ENCODE measurements at places on chromosomes 13 and 19.

- DNase-seq, result no peak
These were observed 10.4 kb downstream of the NUDT19 start for GRCh38 chr19:32702010-32702409.

GRCh38 chr13:33119856-33120543 lies 103.8 kb downstream of the KL start:
- DNase-seq, result no peak

DNA sequence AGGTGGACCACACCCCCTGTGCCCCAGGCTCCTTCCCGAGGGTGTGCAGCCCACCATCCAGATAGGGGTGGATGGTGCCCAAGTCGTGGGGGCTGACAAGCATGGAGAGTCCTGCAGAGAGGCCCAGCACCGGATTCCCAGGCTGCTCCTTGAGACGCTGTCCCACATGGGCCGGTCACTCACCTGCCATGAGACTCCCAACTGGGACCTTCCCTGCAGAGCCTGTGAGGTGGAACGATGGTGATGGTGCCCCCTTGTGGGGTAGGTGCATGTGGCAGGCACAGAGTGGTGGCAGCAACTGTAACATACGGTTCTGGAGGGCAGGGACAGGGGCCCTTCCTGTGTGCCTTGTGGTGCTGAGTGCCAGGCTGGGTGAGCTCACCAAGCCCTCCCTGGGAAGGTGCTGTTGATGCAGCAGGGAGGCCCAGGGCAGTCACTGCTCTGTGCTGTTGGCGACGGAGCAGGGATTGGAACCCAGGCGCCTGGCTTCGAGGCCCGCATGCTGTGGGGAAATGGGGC lies 33.1 kb downstream of the PPP1R37 start:
- DNase-seq, result peak; percentile 44

- DNase-seq, result no peak
These were observed at the start of gene TPGS1 for GRCh38 chr19:507286-508203. Gene TPGS1, plus strand, starts transcription at chr19:507497. Its CDS starts 10 bp downstream, at chr19:507507.

- no peak for DNase-seq
These were observed 133.6 kb downstream of the COL4A1 start for GRCh38 chr13:110173247-110173818.

DNA sequence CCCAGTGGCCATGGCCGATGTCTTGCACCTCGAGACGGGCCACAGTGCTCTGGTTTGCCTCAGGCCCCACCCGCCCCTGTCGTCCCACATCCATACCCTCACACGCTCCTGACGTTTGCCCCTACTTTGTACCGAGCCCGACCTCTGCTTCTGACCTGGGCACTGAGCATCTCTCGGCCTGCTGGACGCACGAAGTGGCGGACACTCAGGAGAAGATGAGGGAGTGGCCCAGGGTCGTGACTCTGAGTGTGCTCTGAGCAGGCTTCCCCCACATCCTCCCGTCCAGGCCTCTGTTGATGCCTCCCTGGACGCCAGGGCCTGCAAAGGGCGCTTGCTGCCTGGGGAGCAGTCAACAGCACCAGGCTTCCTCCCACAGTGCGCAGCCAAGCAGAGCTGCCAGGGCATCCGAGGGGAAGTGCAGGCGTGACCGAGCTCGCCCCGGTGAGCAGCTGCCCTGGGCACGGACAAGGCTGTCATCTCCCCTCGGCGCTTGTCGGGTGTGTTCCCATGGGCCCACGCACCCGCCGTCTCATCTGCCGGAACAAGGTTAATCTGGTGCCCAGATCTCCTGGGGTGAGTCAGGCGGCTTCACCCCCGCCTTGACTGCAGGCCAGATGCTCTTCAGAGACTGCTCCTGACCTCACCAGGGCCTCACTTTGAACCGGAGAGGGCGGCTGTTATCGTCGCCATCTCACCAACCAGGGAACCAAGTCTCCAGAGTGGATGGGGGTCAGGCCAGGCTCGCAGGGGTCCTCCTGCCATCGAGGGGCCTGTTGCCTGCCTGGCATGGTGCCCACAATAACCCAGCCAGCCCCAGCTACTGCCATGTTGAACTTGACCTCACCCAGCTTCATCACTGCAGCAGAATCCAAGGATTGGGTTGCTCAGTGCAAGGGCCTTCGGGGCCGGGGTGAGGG lies 27.2 kb downstream of the COMP start:
- no peak for DNase-seq

DNA sequence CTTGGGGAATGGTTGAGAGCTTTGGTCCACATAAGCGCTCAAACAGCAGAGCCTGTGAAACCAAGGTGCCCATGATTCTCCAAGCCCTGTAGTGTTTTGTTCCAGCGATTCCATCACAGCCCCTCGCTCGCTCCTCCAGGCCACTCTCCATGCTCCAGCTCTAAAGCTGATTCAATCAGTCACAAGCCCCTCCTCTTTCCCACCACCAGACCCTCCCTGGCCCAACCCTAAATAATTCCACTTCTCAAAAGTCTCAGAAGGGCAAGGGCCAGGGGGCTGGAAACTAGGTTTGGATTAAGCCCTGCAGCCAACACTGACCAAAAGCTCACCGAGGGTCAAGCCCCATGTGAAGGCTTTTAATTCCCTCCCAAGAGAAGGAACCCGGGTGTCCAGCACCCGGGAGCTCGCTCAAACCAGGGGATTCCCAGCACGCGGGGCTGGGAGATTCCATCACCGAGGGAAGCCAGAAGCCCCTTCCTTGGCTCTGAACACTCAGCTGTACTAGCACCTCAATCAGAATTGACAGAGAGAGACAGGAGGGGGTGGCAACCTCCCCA lies 1.5 kb downstream of the ZNF296 start:
- no peak for DNase-seq

DNA sequence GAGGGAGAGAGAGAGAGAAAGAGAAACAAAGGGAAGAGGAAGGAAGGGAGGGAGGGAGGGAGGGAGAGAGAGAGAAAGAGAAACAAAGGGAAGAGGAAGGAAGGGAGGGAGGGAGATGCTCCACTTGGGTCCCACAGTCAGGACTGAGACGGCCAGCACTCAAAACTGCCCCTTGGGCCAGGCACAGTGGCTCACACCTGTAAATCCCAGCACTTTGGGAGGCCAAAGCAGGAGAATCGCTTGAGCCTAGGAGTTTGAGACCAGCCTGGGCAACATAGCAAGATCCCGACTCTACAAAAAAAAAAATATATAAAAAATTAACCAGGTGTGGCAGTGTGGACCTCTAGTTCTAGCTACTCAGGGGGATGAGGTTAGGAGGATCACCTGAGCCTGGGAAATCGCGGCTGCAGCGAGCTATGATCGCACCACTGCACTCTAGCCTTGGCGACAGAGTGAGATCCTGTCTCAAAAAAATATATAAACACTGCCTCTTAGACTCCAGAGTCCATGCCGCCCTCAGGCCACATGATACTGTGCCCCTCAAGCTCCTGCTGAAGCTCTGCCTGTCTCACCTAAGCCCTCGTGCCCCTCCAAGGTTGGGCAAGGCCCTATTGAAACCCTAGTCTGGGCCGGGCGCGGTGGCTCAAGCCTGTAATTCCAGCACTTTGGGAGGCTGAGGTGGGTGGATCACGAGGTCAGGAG lies 8.4 kb downstream of the ARRDC2 start:
- no peak for DNase-seq

DNA sequence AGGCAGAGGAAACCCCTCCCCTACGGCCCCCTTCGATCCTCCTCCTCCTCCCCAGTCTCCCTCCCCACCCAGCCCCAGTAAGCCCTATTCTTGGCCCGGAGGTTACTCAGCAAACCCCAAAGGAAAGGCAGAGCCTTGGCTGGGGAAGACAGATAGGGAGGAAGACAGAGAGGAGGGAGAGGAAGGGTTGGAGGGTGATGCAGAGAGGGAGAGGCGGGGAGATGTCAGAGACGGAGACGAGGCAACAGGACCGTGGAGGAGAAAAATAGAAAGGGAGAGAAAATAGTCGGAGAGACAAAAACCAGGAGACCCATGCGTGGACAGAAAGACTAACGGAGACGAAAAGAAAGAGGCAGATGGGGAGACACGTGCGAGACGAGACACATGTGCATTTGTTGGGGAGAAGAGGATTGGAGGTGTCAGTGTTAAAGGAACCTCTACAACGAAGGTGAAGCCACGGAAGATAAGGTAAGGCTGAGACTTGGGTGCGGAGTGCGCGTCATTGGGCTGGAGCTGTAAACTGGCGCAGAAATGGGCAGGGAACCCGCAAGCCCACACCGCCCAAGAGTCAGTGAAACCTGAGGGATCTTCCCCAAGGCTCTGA lies 2.9 kb downstream of the TGFB1 start:
- DNase-seq, result peak; percentile 89

DNA sequence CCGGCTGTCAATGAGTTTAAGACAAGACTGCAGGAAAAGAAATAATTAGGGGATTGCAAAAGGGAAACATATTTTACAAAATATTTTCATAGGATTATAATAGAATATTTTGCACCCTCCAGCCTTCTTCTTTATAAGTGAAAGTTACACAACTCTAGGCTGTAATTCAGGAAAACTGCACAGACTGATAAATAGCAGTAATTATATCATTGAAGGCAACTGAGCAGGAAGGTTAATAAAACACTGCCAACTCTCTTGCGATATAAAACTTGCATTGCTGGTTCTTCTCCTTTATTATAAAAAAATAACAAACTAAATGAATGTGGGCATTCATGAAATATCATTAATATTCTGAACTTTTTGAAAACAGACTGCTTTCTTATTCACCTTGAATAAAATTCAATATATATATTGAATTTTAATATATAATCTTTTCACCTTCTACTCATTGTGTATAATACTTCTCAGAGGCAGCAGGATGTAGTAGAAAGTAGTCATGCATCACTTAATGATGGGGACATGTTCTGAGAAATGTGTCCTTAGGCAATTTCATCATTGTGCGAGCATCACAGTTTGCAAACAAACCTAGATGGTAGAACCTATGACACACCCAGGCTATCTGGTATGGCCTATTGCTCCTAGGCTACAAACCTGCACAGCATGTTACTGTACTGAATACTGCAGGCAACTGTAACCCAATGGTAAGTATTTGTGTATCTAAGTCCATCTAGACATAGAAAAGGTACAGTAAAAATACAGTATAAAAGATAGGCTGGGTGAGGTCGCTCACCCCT lies 24.9 kb upstream of the STARD13 start:
- DNase-seq, result no peak

DNA sequence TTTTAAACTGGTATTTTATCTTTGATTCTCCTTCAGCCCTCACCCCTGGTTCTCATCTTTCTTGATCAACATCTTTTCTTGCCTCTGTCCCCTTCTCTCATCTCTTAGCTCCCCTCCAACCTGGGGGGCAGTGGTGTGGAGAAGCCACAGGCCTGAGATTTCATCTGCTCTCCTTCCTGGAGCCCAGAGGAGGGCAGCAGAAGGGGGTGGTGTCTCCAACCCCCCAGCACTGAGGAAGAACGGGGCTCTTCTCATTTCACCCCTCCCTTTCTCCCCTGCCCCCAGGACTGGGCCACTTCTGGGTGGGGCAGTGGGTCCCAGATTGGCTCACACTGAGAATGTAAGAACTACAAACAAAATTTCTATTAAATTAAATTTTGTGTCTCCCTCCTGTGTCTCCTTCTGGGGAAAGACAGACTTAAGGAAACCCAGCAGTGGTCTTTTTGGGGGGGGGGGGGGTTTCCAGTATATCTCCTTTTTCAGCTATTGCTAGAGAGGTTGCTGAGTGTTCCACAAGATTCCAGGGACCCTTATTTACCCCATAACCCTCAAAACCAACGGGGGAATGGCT lies 1.5 kb upstream of the RAD23A start:
- no peak for DNase-seq

DNA sequence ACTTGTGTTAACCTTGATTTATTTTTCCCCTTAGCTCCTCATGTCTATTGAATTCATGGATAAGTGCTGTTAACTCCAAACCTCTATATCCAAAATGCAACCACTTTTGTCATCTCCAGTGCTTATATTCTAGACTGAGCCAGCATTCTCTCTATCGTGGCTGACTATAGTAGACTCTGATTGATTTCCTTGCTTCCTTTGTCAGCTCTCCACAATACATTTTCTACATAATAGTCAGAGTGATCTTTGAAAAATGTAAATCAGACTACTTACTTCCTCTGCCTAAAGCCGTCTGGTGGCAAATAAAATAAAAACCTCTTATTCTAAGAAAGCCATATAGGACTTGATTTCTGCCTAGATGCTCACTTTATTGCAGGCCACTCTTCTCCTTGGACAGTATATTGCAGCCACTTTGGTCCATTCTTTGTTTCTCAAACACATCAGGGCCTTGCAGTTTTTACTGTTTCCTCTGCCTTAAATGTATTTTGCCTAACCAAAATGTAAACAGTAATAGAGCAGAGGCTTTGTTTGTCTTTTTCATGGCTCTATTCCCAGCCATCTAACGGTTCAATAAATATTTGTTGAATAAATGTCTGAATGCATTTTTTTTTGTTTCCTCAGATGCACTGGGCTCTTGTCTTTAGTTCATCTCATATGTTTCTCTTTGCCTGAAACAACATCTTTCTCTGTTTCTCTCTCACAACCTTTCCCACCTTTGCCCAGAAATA lies 243.6 kb upstream of the CSNK1A1L start:
- no peak for DNase-seq

DNA sequence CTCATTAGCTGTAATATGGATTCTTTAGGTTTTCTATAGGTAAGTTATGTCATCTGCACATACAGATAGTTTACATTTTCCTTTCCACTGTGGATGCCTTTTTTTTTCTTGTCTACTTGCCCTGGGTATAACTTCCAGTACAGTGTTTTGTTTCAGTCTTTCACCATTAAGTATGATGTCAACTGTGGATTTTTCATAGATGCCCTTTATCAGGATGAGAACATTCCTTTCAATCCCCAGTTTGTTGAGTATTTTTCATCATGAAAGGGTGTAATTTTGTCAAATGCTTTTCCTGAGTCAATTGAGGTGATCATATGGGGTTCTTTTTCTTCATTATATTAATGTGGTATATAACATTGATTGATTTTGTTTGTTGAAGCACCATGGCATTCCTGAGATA lies 43.6 kb upstream of the SACS start:
- no peak for DNase-seq

DNA sequence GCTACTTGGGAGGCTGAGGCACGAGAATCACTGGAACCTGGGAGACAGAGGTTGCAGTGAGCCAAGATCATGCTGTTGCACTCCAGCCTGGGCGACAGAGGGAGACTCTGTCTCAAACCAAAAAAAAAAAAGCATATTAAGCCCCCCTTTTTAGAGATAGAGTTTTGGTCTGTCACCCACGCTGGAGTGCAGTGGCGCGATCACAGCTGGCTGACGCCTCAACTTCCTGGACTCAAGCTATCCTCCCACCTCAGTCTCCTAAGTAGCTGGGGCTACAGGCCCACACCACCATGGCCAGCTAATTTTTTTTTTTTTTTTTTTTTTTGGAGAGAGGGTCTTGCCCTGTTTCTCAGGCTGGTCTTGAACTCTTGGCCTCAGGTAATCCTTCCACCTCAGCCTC lies 34.2 kb upstream of the MAP3K10 start:
- no peak for DNase-seq

- DNase-seq, result no peak
These were observed 661 bp upstream of the MIR17HG start for GRCh38 chr13:91346850-91347201.

GRCh38 chr13:77918391-77919245 lies at the start of gene EDNRB:
Gene EDNRB, minus strand, starts transcription at chr13:77918831. Its CDS starts 258 bp downstream, at chr13:77918573.
- DNase-seq, result no peak

- no peak for DNase-seq
These were observed 176.8 kb downstream of the ZNF737 start for GRCh38 chr19:20388706-20389225.

GRCh38 chr13:25981060-25981459 lies 70.8 kb downstream of the SHISA2 start:
- DNase-seq, result no peak

All from CMK (cell line).